NCI-H1105 treated with DMSO at 0.1 percent for 48 hours (cell line): ENCODE measurements at places on chromosomes 4 and X.

DNA sequence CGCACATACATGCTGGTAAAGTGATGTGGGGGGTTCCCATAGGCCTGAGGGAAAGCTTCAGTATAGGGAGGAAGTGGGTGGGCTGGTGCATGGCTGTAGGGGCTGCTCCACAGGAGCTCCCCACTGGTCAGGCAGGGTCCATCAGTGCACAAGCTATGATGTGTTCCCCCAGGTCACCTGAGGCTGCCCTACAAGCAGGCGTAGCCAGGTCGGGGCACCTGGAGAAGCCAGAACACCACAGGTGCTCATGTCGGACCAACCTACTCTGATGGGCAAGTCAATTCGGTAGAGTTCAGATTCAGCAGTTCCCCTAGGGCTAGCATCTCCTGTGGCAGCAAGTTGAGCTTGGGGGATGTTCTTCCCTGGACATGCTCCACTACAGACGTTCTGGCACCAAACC, 103.3 kb upstream of the EPHA5 start:
- DNase-seq, result no peak

DNA sequence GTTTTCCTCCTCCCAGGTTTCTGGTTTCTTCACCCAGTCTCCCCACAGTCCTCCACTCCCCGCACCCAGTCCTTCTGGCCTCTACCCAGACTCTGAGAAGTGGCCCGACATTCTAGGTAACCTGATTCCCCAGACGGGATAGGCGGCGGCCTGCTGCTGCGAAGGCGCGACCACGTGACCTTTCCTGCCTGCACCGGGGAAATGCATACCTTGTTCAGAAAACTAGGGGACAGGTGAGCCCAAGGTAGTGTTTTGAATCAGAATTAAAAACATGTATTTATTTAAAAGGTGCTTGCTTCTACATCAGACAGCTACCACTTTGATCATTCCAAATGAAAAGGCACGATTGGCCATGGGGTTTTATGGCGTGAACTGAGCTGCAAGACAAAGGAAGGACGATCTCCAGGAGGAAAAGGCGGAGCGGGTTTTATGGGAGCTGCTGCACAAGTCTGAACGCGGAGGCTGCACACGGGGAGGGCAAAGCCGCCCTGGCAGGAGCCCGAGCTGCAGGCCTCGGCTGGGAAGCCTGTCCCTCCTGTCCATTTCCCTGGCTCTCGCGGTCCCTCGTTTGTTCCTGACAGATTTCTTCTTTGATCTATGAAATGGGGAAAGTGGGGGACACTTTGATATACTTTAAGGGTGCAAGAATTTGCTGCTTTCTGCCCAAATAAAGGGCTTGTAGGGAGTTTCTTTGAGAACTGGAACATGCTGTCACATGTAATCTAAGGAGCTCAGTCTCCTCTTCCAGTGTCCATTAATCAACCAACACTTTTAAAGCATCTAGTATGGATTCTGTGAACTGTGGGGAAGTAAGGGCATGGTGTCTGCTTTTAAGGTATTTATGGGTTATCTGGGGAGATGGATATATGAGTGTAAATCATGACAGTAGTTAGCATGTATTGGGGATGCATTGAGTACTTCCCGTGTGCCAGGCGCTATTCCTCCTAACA, 150.9 kb downstream of the SPRY1 start:
- DNase-seq, result peak; percentile 61

DNA sequence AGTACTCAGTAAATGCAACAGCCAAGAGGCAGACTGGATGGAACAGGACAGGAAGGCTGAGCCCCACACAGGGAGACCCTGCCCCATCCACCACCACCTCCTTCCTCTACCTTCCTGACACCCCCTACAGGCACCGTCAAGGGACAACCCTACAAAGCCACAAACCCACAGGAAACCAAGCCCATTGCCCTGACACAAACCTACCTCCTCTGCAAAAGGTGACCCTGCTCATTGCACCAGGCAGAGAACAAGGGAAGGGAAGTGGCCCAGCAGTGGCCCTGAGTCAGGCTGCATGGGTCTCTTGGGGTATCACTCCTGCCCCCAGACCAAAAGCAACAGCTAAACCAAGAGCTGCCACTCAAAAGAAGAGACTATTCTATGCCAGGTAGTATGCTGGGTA, 21.0 kb downstream of the JAKMIP1 start:
- DNase-seq, result no peak

- no peak for DNase-seq
Observed at GRCh38 chr4:13876940-13877339, 249.4 kb upstream of the BOD1L1 start.

- no peak for DNase-seq
Observed at GRCh38 chr4:180134091-180134866, 2108.9 kb upstream of the TENM3 start.

DNA sequence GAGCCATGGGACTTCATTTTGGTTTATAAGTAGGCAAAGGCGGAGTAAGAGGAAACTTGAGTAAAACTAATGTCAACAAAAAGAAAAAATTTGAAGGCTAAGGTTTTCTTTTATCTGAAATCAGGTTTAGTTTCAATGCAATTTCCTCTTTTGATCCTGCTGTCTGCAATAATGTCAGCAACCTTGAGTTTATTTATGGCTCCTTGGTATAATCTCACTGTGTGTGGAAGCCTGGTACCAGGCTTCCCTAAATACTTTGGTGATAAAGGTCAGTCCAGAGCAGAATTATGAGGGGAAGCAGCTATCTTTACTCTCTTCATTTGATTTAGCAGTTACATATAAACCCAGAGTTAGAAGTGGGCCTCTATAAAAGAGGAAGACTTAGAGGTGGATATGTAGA, 57.8 kb downstream of the NDNF start:
- DNase-seq, result no peak

DNA sequence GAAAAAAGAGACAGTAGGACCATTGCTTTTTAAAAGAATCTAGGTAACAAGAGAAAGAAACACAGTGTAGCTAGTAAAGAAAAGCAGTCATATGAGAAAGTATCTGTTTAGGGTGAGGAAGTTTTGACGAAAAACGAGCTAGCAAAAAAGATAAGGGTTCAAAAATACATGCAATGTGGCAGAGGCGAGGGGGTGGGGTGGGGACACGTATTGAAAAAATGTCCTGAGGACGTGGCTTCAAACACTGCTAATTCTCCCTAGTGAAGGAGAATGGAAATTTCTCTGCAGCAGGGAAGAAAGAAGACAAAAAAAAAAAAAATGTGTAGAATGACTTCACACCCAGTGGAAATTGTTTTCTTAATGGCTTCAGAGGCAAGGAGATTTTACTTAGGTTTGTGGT, 856.4 kb upstream of the INTU start:
- DNase-seq, result no peak

GRCh38 chr4:23388255-23388654, 501.6 kb downstream of the PPARGC1A start:
- DNase-seq, result no peak

- DNase-seq, result no peak
Observed at GRCh38 chrX:85504381-85504780, 124.9 kb upstream of the POF1B start.

DNA sequence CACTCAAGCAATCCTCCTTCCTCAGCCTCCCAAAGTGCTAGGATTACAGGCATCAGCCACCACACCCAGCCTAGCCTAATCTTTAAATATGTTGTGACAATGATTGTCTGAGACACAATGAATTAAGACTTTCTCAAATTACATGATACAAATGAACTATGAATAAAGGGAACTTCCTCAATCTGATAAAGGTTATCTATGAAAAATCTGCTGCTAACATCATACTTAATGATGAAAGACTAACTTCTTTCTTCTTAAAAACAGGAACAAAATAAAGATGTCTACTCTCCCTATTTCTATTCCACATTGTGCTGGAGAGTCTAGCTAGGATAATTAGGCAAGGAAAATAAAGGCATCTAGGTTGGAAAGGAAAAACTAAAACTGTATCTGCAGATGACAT, 60.0 kb downstream of the PDHA1 start:
- DNase-seq, result no peak

DNA sequence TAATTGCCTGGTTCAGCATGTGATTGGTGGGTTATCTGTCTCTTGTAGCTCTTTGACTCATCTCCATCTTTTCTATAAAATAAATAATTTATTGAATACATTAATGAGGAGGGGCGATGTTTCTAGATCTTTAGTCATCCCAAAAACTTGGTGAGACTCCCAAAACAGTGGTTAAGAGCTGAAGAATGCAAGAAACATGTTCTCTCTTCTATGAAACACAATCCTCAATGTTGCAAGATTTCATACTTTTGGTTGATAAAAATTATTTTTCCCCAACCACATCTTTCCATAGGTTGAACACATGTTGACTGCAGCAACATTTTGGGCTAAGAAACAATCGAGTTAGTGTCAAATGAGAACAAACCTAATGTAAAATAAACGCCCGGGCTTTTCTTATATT, 1.2 kb upstream of the TMEM47 start:
- DNase-seq, result no peak

GRCh38 chrX:139834879-139835278, 98.0 kb downstream of the ATP11C start:
- DNase-seq, result no peak

GRCh38 chr4:26081795-26082498, 167.9 kb downstream of the SMIM20 start:
- DNase-seq, result peak; percentile 57
